Stomach (tissue), 19 donors: ENCODE measurements at places on chromosomes 1 and 21. TPM values are rescaled to one million over a fixed set of nuclear protein-coding genes. Genes with fewer than 3 reads are reported as not detected.
A peak's percentile ranks its signal among the peaks of the same experiment; 100 is the strongest.

The OLFML3 gene
- total RNA-seq, result 27.4 TPM

DNA sequence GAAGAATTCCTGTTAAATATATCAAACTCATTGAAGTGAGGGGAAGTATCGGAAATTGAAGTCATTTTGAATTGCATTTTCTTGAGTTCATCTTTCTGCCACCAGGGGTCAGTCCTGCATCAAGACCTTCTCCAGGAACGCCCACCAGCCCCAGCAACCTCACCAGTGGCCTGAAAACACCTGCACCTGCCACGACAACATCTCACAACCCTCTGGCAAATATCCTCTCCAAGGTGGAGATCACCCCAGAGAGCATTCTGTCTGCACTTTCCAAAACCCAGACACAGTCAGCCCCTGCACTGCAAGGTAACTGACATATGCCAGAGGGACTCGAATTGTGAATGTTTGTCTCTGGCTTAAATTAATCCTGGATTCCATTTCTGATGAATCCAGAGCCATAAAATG lies 22.8 kb upstream of the TARS2 start:
- peak; percentile 63 for DNase-seq

DNA sequence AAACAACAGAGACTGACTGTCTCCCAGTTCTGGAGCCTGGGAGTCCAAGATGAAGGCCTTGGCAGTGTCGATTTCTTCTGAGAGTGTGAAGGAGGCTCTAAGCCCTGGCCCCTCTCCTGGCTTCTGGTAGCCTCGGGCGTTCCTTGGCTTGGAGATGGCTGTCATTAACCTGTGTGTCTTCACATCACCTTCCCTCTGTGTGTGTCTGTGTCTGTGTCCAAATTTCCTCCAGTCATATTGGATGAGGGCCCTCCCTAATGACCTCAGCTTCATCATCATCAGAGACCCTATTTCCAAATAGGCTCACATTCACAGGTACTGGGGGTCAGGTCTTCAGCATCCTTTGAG lies 138.3 kb downstream of the TOMM20 start:
- DNase-seq, result no peak

GRCh38 chr1:24735509-24736375 lies 9.5 kb upstream of the CLIC4 start:
- DNase-seq, result no peak

DNA sequence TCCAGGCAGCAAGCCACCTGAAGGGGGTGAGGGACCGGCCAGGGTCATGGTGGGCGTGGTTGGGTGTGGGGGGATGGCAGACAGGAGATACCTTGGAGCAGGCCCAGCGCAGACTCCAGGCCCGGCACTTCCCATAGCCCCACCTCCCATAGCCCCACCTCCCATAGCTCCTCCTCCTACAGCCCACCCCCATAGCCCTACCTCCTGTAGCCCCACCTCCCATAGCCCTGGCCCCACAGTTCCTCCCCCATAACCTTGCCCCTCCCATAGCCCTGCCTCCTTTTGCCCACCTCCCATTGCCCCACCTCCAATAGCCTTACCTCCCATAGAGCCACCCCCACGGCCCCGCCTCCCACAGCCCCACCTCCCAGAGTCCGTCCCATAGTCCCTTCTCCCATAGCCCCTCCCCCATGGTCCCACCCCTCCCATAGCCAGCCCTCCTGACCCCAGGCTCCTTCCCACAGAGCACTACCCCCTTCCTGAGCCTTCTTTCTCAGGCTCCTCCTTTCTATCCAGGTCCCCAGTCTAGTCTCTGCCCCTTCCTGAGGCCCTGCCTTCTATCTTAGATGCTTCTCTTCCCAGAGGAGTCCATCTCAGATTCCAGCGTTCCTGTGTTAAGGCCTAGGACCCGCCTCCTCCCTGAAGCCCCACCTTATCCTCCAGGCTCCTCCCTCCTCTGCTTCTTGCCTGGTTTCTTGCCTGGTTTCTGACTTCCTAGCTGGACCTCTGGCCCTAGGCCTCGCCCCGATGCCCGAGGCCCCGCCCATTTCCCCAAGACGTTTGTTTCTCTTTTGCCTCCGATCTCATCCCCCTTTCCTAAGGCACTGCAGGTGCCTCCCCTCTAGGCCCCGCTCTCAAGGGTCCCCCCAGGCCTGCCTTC lies 46.8 kb downstream of the PTPRU start:
- no peak for DNase-seq

The TMCO1 gene
- 35.0 TPM for total RNA-seq

GRCh38 chr1:172108161-172108893 lies 267.0 kb downstream of the DNM3 start:
- no peak for DNase-seq

DNA sequence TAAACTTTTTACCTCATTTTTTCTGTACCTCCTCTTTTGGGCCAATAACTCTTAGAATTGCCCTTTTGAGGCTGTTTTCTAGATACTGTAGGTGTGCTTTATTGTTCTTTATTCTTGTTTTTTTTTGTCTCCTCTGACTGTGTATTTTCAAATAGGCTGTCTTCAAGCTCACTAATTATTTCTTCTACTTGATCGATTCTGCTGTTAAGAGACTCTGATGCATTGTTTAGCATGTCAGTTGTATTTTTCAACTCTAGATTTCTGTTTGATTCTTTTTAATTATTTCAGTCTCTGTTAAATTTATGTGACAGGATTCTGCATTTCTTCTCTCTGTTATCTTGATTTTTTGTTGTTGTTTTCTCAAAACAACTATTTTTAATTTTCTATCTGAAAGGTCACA lies 130.3 kb downstream of the PHTF1 start:
- no peak for DNase-seq
